NCI-H1436 (cell line): ENCODE measurements at places on chromosomes 11 and 22.
A peak's percentile ranks its signal among the peaks of the same experiment; 100 is the strongest.

GRCh38 chr22:28299753-28300152 is 379.9 kb downstream of the TTC28 start:
- DNase-seq, result no peak

DNA sequence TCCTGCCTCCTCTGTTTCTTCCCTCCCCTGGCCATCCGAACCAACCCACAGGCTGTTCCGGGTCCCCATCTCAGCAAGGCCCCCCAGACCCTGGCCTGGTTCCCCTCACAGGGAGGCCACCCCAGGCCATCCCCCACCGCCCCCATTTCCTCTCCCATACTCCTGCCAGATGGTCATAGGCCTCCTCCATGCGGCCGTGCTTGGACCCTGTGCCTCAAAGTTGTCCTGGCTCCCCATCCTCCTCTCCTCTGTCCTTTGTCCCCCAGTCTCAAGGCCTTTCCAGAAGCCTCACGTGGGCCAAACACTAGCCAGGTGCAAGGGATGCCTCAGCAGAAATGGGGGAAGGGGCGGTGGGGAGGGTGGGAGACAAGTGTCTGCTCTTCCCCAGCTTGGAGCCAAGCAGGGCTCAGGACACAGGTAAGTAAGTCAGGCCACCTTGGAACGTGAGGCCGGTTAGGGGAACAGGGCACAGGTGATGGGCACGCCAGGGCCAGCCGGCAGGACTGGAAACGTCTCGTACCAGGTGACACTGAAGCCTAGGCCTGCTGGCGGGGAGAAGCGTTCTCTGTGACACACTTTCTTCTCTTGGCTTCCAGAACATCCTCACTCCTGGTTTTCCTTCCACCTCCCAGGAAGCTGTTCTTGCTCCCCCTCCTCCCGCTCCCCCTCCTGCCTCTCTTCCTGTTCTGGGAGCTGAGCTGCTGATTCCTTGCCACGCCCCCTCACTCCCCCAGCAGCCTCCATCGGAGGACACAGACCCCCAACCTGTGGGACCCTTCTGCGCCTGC is 31.5 kb upstream of the SLC22A12 start:
- no peak for DNase-seq

- no peak for DNase-seq
Observed at GRCh38 chr11:22670830-22671229, 4.4 kb downstream of the GAS2 start.

- no peak for DNase-seq
Observed at GRCh38 chr11:39780131-39780530, 1679.3 kb downstream of the LRRC4C start.

- peak; percentile 6 for DNase-seq
Observed at GRCh38 chr11:8533332-8533731, 60.7 kb downstream of the STK33 start.

DNA sequence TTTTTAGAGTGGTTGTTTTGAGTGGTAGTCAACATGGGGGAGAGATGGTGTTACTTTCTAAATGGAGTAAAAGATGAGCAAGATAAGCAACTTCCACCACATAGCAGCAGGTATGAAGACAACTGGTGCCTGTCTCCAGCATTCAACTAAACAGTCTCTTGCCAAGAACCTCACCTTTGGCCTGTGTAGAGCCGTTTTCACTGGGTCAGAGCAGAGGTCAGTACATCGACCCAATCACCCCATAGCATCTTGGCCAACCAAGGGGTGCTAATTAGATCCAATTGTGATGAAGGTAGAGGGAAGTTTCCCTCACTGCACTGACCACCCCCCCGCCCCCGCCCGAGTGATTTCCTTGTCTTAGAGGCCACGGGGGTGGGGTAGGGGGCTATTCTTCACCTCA is 188.2 kb downstream of the BLID start:
- no peak for DNase-seq

GRCh38 chr22:47157486-47158270 is 395.2 kb downstream of the TBC1D22A start:
- no peak for DNase-seq

GRCh38 chr22:33035272-33035863 is 22.8 kb downstream of the SYN3 start:
- DNase-seq, result no peak
